Naive thymus-derived CD8-positive, alpha-beta T cell (primary cell): ENCODE measurements at places on chromosomes 7 and 10. TPM values are rescaled to one million over a fixed set of nuclear protein-coding genes. Genes with fewer than 3 reads are reported as not detected.

NPSR1 gene
- not detected for polyA plus RNA-seq

FAM180A gene
- polyA plus RNA-seq, result not detected

EPDR1 gene
- polyA plus RNA-seq, result 3.9 TPM

AKAP9 gene
- 20.4 TPM for polyA plus RNA-seq

NXPH1 gene
- polyA plus RNA-seq, result not detected

UFSP1 gene
- polyA plus RNA-seq, result 1.1 TPM

UTF1 gene
- not detected for polyA plus RNA-seq

DNA sequence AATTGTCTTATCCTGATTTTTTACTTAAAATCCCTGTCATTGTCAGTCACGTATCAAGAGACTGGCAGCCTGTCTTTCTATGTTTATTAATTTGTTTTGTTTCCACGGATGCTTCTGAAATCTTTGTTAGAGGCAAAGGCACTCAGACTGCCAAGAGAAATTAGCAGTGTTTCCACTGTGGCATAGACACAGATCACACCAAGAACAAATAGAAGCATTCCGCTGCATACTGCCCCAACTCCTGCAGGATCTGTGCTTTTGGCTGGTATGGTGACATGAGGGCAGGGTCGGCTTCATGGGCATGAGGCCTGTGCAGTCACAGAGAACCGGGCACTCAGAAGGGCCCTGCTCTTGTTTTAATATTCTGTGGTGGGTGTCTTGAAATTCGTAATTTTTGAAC lies 18.4 kb downstream of the CLDN12 start:
- H3K4me3 ChIP-seq, result no peak overlapping the region
- no peaks in the 10 kb centered on the region for H3K36me3 ChIP-seq
- no peak for DNase-seq
- H3K4me1 ChIP-seq, result no peaks in the 10 kb centered on the region
- no peaks in the 10 kb centered on the region for H3K27me3 ChIP-seq

GRCh38 chr7:129835569-129835968 lies 117.2 kb downstream of the UBE2H start:
- peaks cover 11% of the 10 kb centered on the region for H3K4me1 ChIP-seq
- no peaks in the 10 kb centered on the region for H3K36me3 ChIP-seq
- no peaks in the 10 kb centered on the region for H3K27me3 ChIP-seq

DNA sequence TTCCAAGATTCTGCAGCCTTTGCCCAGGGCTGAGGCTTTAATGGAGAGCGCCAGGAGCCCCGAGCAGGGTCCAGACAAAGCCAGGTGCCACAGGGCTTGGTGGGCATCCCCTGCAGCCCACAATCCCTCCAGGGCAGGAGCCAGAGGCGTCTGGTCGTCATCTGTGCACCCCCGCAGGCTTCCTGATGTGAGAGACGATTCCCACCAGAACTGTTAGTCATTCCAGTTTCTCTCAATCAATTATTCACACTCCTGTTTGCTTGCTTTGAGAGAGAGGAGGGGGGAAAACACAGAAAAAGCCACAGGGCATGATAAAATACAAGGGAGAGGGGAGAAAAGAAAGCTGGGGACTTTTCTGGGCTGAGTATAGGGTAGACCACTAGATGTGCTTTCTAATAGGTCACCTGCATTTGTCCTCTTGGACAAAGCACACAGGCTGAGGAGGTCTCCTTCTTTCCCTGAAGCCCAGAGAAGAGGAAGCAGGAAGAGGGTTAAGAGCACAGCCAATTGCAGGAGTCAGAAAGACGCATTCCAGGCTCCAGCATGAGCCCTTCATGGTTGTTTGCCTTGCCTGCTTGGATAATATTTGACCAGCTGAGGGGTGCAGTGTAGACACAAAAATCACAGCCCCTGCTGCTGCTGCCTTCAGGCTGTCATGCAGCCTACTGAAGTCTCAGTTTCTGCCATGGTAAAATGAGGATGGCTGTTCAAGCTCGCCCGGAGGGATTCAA lies 194.4 kb downstream of the PLXNA4 start:
- peaks cover 2% of the 10 kb centered on the region for H3K4me1 ChIP-seq
- no peak overlapping the region for H3K4me3 ChIP-seq
- no peaks in the 10 kb centered on the region for H3K36me3 ChIP-seq
- H3K27ac ChIP-seq, result no peak overlapping the region
- H3K27me3 ChIP-seq, result peaks cover under 1% of the 10 kb centered on the region

DNA sequence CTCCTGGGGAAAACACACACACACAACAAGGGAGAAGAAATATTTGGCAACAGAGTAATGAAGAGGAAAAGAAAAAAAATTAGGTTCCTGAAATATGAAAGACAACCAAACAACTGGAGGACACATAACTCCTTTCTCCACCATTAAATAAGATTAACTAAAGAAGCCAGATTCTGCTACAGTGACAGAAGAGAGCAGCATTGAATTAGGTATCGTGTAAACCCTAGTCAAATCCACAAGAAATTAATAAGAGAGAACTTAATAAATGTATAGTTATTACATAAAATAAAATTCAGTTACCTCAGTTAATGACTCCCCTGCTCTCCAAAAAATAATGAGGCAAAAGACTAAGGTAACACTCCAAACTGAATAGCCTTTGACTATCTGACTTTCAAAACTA lies 306.7 kb downstream of the CRPPA start:
- H3K27me3 ChIP-seq, result no peaks in the 10 kb centered on the region
- DNase-seq, result no peak
- H3K4me3 ChIP-seq, result no peak overlapping the region
- peaks cover 3% of the 10 kb centered on the region for H3K36me3 ChIP-seq

DNA sequence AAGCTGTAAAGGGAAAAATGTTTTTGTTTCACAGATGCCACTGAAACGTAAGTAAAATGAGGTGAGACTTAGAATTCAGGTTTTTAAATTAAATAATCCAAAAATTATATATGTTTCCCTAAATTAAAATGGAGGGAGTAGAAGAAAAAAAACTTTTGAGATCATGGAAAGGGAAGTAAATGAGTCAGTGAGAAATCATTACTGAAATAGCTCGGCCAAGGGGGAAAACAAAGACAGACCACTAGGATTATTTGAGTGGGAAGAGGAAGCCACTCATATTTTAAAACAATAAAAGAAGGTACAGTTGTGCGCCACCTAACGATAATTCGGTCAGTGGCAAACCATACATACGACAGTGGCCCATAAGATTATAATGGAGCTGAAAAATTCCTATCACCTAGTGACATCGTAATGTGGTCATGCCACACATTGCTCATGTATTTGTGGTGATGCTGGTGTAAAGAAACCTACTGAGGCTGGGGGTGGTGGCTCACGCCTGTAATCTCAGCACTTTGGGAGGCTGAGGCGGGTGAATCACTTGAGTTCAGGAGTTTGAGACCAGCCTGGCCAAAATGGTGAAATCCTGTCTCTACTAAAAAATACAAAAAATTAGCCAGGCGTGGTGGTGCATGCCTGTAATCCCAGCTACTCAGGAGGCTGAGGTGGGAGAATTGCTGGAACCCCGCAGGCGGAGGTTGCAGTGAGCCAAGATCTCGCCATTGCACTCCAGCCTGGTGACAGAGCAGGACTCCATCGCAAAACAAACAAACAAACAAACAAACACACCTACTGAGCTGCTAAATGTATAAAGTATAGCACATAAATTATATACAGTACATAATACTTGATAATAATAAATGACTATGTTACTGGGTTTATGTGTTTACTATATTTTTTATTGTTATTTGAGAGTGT lies 64.7 kb downstream of the MKX start:
- H3K36me3 ChIP-seq, result no peaks in the 10 kb centered on the region
- DNase-seq, result no peak
- H3K27ac ChIP-seq, result no peak overlapping the region
- no peak overlapping the region for H3K4me3 ChIP-seq
- no peaks in the 10 kb centered on the region for H3K4me1 ChIP-seq

DNA sequence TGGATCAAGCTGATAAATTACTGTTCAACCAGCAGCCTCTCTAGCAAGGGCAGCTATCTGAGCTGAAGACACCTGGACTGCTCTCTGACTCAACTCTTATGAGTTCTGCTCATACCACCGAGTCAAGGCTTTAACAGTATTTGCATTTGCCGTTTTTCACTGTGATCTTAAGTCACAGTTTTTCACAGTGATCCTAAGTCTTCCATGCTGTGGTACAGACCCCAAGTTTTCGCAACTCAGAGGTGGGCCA lies 31.3 kb downstream of the PIP4K2A start:
- peak overlapping the region; percentile 59 for H3K4me3 ChIP-seq
- no peaks in the 10 kb centered on the region for H3K36me3 ChIP-seq
- H3K27me3 ChIP-seq, result no peaks in the 10 kb centered on the region
- no peak for DNase-seq
- peak overlapping the region; percentile 97 for H3K27ac ChIP-seq
- peaks cover 47% of the 10 kb centered on the region for H3K4me1 ChIP-seq

DNA sequence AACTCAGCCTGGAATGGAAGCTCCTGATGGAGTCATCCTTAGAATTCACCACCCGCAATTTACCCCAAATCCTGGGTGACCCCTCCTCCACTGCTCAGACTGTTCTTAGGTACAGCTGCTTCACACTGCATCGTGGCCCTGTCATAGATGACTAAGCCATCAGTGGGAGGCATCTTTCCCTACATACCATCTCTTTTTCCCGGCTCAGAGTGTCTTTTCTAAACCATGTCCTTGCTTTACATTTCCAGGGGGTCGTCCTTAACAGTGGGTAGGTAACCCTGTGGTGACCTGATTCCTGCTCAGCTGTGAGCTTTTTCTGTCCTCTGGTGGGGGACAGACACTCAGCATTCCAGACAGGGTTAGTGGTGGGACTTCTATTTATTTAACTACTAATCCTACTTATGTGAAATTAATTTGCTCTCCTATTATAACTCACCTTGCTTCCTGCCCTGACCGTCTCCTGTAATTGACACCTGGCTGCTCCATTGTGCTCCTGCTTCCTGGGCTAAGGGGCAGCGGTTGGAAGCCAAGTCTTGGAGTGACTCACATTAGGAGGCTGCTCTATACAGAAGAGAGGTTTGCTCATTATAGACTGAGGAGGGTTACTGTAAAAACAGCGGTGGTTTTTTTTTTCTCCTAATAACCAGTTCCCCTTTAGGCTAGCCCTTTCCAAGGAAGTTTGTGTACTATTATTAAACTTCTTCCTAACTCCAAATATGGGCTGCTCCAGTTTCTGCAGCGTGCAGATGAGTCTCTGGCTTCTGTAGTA lies 40.6 kb downstream of the PYROXD2 start:
- no peak overlapping the region for H3K27ac ChIP-seq
- H3K36me3 ChIP-seq, result peaks cover 10% of the 10 kb centered on the region
- no peaks in the 10 kb centered on the region for H3K4me1 ChIP-seq
- DNase-seq, result no peak
- H3K4me3 ChIP-seq, result no peak overlapping the region

DNA sequence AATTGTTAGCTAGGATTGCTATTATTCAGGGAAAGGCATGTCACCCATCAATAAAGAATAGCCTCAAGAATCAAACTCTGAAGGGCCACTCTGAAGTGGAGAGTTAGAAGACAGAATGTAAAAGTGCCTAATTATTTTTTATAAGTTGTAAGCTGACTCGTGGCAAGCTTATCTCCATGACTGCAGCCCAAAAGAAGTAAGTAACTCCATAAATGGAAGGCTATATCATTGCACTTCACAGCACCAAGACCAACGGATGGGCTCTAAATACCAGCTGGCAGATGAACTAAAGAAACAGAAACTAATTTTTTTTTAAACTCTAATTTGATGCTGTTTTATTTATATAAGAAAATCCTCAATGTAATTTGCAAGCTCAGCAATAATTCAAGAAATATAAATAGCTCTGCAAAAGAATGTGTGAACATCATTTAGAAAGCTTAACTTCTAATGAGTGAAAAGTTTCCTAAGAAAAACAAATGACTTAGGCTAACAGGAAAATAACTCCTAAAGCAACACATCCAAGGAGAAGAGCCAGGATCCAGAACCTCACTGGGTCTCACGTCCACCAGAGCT lies 165.5 kb downstream of the SNX13 start:
- no peaks in the 10 kb centered on the region for H3K4me1 ChIP-seq
- no peaks in the 10 kb centered on the region for H3K27me3 ChIP-seq
- no peak overlapping the region for H3K4me3 ChIP-seq
- no peaks in the 10 kb centered on the region for H3K36me3 ChIP-seq
- DNase-seq, result no peak

GRCh38 chr10:109982123-109982522 lies 25.7 kb upstream of the ADD3 start:
- no peaks in the 10 kb centered on the region for H3K36me3 ChIP-seq
- H3K4me1 ChIP-seq, result peaks cover 6% of the 10 kb centered on the region
- no peaks in the 10 kb centered on the region for H3K27me3 ChIP-seq
- no peak overlapping the region for H3K27ac ChIP-seq

GRCh38 chr10:99330347-99330924 lies 1.3 kb downstream of the CNNM1 start:
- no peak overlapping the region for H3K27ac ChIP-seq
- H3K4me1 ChIP-seq, result peaks cover 11% of the 10 kb centered on the region
- H3K36me3 ChIP-seq, result peaks cover 5% of the 10 kb centered on the region
- H3K4me3 ChIP-seq, result peak overlapping the region; percentile 85
- no peak for DNase-seq

GRCh38 chr7:126608339-126608776 lies 644.4 kb downstream of the GRM8 start:
- DNase-seq, result no peak
- H3K36me3 ChIP-seq, result no peaks in the 10 kb centered on the region
- no peaks in the 10 kb centered on the region for H3K27me3 ChIP-seq
- H3K4me1 ChIP-seq, result no peaks in the 10 kb centered on the region
- no peak overlapping the region for H3K4me3 ChIP-seq

- DNase-seq, result no peak
- H3K36me3 ChIP-seq, result no peaks in the 10 kb centered on the region
- peaks cover 18% of the 10 kb centered on the region for H3K4me1 ChIP-seq
- H3K27ac ChIP-seq, result no peak overlapping the region
- no peak overlapping the region for H3K4me3 ChIP-seq
Observed at GRCh38 chr7:151726652-151727578, 150.0 kb downstream of the PRKAG2 start.

- no peaks in the 10 kb centered on the region for H3K27me3 ChIP-seq
- H3K4me1 ChIP-seq, result no peaks in the 10 kb centered on the region
- DNase-seq, result no peak
- H3K27ac ChIP-seq, result no peak overlapping the region
Observed at GRCh38 chr7:80724249-80724871, 85.9 kb downstream of the CD36 start.

DNA sequence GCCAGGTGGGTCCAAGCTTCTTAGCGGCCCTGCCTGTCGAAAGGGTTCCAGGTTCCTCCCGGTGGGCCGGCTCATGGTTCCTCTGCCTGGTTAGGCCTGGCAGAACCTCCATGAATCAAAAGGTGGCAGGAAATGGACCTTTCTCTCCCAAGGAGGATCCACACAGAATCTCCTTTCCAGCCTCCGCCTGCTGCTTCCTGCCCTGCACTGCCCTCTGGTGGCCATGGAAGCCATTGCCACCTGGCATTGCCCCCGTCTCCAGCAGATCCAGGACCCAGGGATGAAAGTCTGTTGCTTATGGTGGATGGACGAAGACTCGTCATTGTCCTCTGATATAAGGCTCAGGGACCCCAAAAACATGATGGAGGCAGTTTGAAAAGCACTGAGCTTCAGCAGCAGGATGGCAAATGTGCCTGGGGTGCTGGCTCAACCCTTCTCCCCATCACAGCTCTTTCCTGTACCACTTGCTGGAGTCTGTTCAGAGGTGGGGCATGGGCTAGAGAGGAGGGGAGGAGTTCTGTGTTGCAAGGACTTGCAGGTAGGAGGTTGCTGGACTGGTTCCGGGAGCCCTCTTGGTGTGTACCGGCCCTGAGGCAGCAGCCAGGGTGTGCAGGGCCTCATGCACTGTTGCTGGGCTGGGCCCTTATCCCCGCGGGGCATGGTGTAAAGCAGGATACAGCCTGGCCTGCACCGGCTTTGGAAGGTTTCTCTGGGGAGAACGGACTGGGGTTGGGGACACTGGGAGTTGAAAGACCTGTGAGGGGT lies 11.3 kb upstream of the INMT start:
- H3K4me1 ChIP-seq, result peaks cover 38% of the 10 kb centered on the region
- no peak overlapping the region for H3K4me3 ChIP-seq
- no peaks in the 10 kb centered on the region for H3K36me3 ChIP-seq
- H3K27ac ChIP-seq, result peak overlapping the region; percentile 66
- no peaks in the 10 kb centered on the region for H3K27me3 ChIP-seq
